Activated naive CD4-positive, alpha-beta T cell (primary cell): ENCODE measurements at places on chromosomes 12 and 14.

GRCh38 chr14:52268279-52269061 lies 972 bp downstream of the PTGDR start:
- DNase-seq: no peak

- DNase-seq: no peak
These were observed 2.4 kb downstream of the TMEM121 start for GRCh38 chr14:105528586-105529318.

DNA sequence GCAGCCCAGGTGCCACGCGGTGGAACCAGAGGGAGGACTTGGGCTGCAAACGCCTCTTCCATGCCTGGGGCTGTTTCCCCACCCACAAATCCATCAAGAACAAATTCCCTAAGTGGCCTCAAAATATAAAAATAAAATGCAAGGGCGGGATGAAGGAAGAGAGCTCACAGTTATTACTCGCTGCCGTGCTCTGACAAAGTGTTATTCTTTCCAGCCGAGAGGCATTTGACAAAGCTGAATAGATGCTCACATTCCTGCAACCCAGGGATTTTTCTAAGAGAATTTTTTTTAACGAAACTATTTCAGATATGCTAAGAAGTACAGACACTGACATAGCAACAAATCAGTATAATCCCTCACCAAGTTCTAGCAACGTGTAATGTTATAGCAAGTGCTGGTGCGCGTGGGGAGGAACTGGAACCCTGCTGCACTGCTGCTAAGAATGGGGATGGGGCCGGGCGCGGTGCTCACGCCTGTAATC lies 70.7 kb downstream of the SCARB1 start:
- no peak for DNase-seq

GRCh38 chr14:60931218-60931617 lies 49.7 kb downstream of the TRMT5 start:
- no peak for DNase-seq

DNA sequence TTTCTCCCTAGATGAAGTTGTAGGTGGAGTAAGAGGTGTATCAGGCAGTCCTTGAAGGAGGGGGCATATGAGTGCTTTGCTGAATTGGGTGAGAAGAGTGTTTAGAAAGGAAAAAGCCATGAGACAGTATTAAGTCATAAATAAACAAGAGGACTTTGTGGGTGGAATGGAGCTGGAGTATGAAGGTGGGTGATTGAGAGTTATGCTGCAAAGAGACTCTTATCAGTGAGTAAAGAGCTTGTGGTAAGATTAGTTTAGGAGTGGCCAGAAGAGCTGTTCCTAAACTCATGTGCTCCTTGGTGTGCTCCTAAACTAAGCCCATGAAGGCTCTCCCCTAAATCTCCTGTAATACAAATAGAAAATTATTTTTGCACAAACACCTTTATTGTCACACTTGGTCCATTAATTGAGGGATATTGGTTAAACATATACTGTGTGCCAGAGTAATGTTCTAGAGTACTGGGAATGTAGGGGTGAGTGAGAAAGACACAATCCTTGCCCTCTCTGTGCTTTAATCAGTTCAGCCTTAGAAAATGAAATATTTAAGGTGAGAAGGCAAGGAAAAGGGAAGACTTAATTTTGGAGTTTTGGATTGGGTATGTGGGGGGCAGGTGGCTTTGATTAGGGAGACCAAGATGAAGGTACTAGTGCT lies 9.8 kb downstream of the CHPT1 start:
- DNase-seq: no peak

DNA sequence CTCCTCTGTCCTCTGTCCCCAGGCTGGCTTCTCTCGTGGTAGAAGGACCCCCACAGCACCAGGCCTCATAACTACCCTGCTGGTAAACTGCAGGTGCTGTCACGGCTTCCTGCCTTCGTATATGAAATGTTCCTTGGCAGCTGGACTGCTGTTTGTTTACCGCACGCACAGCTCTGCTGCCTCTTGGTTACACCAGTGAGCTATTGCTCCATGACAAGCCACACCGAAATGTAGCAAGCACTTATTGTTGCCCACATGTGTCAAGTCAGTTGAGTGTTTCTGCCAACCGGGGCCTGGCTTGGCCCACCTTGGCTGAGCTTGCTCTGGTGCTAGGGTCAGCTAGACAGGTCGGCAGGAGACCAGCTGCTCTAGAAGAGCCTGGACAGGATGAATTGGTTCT lies 21.7 kb upstream of the TCL1B start:
- DNase-seq: no peak

DNA sequence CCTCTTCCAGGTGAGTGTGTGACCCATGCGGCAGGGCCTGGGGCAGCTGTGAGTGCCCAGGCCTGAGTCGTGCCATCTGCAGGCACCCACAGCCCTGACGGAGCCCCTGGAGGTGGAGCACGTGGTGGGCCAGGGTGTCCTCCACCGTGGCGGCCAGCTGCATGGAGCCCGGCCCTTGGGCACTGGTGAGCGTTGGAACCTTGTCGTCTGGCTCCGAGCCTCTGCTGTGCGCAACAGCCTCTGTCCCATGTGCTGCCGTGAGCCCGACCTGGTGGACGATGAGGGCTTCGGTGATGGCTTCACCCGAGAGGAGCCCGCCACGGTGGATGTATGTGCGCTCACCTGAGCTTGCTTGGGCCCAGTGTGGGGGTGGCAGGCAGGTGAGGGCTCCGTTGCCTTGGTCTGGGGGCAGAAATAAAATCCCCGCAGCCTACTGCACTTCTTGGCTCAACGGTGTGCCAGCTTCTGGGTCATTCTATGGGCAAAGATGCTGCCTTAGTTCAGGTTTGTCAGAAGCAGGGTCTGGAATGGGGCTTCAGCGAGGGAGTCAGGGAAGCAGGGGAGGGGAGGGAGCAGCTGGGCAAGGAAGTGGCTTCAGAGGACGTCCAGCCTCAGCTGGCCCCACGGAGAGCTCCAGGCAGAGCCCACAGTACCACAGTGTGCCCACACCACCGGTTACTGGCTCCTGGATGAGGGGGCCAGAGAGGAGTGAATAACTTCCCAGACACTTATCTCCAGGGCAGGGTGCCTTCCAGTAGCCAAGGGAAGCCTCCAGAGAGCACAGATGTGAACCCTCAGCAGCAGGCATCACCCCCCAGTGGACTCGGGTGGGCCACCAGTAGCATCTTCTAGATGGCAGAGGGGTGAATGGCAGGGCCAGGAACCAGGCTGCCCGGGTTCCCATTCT lies 1.2 kb upstream of the ARL6IP4 start:
- DNase-seq: no peak

DNA sequence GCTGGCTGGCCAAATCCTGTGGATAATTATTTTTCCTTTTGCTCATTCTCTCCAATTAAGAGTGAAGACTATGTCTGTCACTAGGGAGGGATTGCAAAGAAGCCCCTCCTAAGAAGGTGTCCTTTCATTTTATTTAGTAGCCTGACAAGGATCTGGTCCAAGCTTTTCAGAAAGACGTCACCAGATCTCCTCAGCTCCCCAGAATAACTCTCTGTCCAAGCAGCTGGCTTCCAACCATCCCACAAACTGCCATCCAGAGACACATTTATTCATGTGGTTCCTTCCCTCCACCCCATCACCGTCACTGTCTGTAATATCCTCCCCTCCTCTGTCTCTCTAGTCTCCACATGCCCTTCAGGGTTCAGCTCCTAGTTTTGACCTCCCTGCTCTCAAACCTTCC lies 69.9 kb downstream of the PPM1H start:
- no peak for DNase-seq
